NCI-H1092 (cell line): ENCODE measurements at places on chromosomes 11 and 22.

DNA sequence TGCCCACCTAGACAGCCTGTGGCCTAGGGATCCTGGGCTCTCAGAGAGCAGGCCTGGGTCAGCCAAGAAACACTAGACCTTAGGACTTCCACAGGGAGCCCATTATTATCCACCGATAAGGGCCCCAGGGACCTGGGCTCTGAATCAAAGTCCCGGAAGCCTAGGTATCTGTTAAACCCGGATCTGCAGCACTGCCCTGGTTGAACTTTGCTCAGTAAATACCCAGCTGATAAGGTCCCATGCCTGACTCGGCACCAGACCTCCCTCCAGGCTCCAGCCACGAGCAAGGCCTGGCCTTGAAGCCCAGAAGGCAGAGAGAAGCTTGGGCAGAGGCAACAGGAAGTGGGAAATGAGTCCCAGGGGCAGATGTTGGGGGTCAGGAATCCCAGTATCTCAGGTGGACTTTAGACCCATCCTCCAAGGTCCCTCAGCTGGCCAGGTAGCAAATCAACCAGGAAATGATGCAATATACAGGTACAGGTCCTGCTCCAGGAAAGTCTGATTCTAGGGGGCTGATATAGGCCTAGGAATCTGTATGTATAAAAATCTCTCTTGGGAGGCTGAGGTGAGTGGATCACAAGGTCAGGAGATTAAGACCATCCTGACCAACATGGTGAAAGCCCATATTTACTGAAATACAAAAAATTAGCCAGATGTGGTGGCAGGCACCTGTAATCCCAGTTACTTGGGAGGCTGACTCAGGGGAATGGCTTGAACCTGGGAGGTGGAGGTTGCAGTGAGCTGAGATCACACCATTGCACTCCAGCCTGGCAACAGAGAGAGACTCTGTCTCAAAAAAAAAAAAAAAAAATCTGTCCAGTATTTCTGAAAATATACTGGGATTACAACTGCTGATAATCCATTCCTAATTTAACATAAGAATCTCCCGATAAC, 18.7 kb downstream of the POU2AF1 start:
- no peak for DNase-seq

- DNase-seq, result no peak
Observed at GRCh38 chr22:43151251-43152002, at the start of gene TSPO. TSPO (plus strand) TSS chr22:43151559; CDS start chr22:43159239, 7,680 bp downstream.

- DNase-seq, result no peak
Observed at GRCh38 chr11:94738746-94739145, 29.4 kb upstream of the AMOTL1 start.

GRCh38 chr11:116732271-116733042, 40.3 kb downstream of the BUD13 start:
- DNase-seq, result peak; percentile 74

DNA sequence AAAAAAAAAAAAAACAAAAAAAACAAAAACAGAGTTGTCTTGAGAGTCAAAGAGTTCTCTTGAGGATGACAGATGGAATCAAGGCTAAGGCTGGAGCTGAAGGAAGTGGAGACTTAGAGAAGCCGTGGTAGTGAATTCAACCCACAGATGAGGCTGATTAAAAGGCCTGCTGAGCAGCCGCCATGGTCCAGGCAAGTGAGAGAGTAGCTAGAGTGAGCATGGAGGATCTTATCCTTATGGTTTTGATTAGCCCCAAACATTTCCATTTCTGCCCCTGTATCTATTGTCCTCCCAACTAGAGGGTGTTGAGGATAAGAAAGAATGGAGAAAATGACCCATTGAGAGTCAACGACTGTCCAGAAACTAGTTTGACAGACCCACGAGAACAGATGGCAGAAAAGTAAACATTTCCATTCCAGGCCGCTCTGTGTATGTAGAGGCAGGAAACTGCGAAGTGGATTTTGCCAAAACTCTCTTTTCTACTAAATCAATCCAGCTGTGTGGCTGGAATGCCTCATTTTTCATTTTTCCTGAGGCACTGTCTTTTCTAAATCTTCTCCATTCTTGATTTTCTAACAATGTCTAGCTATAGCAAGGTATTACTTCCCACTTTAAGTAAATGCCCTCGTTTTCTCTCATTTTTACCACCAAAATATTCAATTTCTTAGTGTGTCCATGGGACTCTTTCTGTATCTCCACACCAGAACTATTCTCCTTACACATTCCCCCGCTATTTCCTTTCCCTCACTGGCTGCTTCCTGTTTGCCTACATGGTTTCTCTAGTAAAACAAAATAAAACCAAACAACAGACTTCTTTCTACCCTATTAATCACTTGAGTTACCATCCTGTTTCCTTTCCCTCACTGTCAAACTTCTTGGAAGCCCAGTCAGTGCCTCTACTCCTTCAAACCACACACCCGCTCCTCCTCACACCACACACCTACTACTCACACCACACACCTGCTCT, 5.4 kb upstream of the MMP8 start:
- no peak for DNase-seq

DNA sequence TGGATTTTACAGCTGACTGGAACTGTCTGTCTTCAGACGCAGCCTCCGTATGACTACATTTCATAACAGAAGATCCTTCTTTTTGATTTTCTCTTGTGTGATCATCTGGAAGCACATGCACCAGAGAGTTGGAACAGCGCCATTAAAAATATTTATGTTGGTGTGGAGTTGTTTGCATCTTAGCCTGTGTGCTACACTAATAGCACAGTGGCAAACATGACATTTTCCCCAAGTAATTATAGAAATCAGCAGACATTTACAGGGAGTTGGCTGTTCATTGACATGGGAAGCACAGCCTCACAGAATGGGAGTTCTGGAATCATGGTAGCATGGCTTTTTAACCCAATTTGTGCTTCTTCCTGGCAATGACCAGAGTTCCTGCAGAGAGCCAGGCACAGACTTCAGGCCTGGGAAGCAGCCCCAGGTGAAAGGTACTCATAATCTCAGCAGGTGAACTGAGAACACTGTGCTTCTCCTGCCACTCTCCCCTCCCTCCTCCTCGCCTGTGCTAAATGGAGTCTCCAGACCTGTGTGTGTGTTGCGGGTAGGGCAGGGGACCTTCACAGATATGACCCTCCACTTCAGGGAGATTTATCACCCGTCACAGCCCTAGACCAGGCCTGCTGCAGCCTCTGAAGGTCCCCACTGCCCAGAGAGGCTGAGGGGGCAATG, 82.8 kb upstream of the PLET1 start:
- DNase-seq, result peak; percentile 22

DNA sequence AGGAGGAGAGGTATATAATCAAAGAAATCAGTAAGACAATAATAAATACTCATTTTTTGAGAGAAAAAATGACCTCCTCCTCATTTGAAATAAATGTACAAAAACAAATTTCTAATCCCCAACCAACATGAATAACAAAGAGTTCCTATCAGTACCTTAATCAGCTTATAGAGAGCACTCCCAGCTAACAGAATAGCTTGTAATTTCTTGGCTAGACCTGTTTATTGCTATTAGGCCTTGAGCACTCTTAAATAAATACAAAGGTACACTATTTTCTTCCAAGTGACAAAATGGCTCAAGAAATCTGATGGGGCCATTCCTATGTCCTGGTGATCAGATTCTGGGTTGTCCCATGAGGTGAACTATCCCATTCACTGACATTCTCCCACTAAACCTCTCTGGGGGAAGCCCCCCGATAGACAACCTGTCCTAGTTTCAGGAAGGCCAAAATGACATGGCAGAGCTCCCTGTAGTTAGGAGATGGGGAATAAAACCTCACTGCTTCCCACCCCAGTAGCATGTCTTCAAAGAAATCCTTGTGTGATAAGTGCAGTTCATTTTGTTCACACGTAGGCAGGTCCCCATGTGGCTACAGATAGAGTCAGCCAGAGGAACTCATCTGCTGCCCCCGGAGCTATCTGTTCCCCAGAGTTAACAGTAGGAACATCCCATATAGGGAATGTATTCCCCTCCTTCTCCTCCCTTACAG, 385.7 kb downstream of the SOX6 start:
- no peak for DNase-seq

DNA sequence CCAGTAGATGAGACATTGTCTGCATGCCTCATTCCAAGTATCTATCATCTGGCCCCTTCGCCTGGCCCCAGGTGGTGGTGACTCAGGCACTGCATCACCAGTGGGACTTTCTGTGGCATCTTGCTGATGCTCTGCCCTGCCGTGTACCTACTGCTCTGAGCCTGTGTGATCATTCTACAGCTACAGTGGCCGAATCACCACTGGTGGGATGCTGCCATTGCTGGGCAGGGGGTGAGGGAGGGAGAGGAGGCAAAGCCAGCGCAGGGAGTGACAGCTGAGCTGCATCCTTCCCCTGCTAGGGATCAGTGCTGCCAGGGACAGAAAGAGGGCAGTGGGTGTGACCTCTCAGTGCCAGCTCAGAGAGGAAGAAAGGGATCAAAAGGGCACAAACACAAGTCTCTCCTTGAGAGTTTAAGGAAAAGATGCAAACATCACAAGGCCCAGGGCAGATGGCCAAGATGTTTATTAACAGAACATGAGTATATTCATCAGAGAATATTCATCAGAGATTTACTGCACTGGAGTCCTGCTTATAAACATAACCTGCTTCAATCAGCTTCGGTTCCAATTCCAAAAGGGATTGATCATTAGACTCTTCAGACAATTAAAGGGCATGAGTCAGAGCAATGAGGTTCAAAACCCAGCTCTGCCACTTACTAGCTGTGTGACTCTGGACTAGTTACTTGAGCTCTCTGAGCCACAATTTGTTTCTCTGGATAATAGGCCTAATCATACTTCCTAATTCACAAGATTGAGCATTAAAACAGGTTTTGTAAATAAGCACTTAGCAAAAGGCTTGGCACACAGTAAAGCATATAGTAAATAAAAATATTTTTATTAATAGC, 109.8 kb downstream of the NAT10 start:
- no peak for DNase-seq

DNA sequence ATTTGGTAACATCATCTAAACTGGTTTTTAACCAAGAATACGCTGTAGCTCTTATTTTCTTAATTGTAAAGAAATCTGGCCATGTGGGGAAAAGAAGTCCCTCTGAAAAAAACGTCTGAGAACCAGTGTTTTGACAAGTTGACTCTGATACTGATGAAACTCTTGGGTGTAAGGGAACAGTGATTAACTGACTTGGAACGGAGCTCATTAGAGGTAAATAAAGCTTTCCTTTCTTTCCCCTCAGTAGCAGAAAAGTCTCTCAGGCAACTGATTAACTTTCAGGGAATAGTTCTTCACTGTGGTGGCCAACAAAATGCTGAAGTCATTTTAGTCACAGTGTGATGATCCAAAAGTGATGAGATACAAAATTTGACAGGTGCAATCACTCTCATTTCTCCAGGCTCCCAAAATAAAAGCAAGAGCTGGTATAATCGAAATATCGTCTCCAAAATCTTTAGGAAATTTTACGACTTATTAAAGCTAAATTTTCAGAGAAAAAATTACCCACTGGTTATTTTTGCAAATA, 52.3 kb downstream of the SLC36A4 start:
- no peak for DNase-seq

DNA sequence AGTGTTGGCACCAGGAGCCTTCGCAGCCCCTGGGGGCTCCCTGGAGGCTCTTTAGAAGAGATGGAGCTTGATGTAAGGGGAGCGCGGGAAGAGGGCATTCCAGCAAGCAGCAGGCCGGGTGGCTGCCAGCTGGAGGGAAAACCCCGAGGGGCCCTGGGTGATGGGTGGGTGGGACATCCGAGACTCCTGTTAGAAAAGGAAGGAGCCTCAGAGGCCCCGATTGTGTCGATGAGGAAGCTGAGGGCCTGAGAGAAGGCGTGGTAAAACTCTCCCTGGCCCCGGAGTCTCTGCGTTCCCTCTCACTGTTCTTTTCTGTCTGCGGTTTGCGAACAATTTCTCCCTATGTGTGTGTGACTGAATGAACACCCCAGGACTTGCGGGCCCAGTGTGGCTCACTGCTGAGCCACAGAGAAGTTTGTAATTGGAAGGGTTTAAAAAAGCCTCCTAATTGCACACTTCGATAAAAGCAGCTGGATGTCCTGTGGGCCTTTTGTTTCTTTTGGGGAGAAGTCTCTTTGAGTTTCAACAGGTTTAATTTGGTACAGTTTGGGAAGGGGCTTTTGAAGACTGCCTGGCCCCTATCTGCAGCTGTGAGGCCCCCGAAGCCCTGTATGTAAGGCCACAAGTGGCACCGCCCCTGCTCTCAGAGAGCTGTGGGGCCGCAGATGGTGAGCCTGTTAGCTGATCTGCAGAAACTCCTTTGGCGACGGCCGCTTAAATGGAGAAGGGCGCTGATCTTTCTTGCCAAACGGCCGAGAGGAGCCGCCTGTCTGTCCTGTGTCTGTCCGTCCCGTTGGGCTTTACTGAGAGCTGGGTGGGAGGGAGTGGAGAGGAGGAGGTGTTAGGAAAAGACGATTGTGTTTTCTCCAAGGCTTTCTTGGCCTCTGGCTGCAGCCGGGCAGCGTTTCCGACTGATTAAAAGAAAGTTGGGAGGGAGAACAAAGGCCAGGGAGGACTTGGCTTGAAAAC, 2.0 kb downstream of the FBLN1 start:
- no peak for DNase-seq

DNA sequence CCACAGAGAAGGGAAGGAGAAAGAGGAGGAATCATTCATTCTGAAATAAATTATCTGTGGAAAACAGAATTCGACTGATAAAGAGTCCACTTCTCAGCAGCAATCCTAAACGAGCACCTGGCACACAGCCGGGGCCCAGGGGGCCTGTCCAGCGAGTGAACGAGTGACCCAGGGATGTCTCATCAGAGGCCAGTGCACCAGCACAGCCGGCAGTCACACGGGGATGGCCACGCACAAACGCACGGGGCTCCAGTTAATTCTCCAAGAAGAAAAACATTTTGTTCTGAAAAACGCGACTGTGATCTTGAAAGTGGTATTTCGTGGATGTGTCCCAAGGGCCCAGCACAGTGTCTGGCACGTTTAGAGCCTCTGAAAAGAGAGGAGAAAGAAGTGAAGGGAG, 154.6 kb downstream of the BRD1 start:
- no peak for DNase-seq

DNA sequence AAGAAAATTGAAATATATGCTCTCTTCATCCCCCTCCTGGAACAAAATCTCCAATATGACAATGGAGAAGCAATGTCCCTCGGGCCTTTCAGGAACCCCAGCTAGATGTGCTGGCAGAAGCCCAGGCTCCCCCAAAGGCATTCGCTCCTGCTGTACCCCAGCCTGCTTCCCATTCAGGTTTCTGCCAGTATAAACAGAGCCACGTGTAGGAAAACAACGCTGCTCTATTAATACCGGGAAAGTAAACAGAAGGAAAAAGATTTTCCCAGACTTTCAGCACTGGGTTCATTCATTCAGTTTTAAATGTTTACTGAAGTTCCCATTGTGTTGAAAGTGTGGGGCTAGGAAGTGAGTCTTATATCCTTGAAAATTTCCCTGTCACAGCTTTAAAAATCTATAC, 147.1 kb downstream of the CADM1 start:
- DNase-seq, result no peak
